ENCODE measurements at places on chromosomes 2 and 18.

DNA sequence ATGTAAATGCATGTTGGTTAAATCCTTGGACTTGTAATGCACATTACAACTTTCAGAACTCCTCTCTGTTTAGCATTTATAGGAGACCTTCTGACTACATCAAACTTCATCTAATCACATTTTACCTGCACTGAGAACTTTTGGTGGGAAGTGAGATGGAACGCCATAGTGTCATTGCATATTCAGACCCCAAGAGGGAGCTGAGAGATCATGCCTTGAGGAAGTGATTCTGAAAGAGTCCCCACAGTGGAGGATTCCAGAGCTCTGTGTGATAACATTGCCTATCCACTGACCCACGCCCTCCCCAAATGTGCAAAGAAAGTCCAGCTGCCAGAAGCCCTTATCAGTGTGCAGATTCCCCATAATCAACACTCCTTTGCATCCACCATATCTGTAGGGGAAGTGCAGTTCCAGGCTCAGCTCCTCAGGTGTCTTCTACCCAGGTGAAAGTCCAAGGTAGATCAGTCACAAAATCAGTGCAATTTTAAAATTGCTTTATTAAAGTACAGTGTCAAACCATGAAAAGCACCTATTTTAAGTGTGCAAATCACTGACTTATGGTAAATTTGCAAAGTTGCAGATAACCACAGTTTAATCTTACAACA lies 212.4 kb downstream of the RPIA start:
- no peak for DNase-seq

GRCh38 chr2:85578243-85579180 lies 1.1 kb downstream of the VAMP8 start:
- DNase-seq = no peak

DNA sequence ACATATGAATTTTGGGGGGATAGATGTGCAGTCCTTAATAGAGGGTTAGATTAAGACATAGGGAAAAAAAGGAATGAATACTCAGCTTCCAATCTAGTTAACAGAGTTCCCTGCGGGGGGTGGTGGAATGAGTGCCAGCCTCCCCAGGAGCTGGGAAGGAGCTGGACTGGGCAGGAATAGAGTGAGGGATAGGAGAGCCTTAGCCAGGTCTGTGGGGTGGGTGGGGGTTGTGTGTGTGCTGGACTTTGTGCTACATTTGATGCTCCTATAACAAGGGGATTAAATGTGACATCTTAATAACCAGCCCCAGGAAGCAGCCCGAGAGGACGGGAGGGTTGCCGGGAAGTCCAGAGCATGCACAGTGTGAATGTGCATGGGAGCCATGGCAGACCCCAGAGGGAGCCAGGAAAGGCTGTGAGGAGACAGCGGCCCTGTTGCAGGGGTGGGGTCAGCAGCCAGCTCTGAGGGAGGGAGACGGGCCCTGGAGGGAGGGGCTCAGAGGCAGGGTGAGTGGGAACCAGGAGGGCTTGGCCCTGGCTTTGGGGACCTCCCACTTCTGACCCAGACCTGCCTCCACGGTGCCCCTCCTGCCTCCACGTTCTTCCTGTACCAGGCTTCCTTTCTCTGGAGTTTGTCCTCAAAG lies 3.6 kb upstream of the MBP start:
- no peak for DNase-seq

- no peak for DNase-seq
Observed at GRCh38 chr2:116511426-116511825, 1303.1 kb upstream of the DDX18 start.

DNA sequence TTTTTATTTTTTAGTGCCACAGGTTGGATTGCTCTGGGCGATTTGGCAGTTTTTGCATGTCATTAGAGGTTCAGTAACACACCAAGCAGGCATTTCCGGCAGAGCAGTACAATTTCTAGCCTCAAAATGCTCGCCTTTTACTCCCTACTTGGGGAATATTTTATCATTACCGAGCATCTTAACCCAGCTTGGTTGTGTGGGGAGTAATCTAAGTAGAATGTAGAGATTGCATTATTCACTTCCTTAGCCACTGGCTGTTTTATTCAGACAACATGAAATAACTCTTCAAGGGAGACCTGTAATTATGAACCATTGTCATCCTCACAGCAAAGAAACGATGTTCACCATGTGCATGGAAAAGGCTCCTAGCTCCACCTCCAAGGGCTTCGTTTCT lies 13.1 kb downstream of the GRP start:
- DNase-seq = no peak
